NCI-H1105 treated with DMSO at 0.1 percent for 48 hours (cell line): ENCODE measurements at places on chromosomes 12 and 14.

- no peak for DNase-seq
Measured at GRCh38 chr12:45973526-45973925, 16.8 kb downstream of the SCAF11 start.

GRCh38 chr12:132251741-132252490, 77.5 kb downstream of the GALNT9 start:
- DNase-seq = no peak

- no peak for DNase-seq
Measured at GRCh38 chr12:100767950-100768349, 26.6 kb upstream of the ANO4 start.

- peak; percentile 42 for DNase-seq
Measured at GRCh38 chr12:88052686-88053085, 23.5 kb upstream of the C12orf50 start.

DNA sequence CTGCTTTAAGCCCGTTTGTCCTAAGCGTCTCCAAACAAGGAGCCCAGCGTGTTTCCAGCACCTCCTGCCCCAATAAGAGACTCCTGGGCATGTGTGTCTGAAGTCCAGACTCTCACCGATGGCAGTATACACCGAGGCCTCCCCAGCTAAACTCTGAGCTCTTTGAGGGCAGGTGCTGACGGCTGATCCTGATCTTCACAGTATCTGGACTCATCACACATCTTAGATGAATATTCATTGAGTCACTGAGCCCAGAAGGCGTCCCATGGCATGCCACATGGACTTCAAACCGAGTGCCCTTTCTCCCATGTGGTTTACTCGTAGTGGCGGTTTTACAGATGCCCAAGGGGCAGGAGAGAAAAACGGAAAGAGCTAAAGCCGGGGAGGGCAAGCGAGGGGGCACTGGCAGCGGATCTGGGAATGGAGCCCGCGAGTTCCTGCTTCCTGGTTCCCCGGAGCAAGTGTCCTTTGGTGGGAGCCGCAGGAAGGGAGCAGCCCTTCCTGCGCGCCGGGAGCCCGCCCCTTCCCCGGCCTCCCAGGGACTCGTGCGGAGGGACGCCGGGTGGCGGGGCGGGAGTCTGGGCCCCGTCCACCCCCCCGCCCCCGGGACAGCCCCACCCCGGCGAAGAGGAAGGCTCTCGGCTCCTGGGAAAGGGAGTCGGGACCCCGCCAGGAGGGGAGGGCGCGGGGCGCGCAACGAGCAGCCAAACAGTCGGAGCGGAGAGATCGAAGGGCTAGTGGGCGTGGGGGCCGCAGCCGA, 585 bp upstream of the TEAD4 start:
- DNase-seq = peak; percentile 48

DNA sequence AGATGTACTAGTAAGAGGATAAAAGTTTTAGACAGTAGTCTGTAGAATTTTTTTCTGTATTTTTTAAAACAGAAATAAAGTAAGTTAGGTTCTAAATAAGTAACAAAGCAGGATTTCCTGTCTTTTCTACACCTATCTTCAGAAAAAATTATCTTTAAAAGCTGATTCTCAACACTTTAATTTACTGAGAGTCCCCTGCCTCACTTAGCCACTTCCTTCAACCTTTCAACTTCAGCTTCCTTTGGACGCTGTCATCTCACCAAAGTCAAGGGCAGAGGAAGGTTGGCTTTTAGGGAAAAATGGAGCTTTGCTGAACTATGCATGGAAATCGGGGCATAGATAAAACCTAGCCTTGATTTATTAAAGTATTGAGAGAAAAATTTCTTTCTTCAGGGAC, 44.9 kb upstream of the CERS5 start:
- no peak for DNase-seq

DNA sequence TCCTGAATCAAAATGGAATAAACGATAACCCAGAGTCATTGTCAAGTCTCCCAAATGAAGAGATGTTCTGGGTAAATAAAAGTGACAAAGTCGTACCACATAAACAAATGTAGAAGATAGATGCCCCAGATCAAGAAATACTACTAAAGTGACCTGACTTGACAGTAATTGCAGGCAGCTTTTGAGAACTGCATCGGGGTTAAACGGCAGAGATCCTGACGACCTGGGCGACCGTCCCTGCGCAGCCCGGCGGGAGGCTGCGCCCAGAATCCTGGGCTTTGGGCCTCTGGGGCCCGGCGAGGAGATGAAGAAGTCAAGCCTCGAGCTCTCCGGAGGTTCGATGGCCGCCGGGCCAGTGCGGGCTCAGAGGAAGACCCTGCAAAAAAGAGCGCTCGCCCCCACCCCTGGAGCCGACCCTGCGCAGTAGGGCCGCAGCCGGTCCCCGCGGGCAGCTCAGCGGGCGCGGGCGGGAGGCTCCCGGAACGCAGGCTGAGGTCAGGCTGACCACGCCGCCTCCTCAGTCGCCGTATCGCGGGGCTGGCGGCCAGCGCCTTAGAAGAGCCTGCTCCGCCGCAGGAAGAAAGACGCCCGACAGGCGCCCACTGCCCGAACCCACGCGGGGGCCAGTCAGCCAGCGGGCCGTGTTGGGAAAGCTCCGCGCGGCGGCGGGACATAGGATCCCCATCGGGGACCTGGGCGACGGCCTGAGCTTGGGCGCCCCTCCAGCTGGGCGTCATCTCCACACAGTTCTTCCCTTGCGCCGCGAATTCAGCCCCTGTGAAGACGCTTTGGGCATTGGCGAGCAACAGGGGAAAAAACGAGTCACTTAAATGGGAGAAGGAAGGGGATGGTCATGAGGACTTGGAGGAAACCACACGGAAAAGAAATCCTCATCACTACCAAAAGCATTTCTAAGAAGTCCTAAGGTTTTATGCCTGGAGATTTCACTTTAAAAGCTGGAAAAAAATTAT, 16.0 kb downstream of the NKX2-1 start:
- DNase-seq = no peak

DNA sequence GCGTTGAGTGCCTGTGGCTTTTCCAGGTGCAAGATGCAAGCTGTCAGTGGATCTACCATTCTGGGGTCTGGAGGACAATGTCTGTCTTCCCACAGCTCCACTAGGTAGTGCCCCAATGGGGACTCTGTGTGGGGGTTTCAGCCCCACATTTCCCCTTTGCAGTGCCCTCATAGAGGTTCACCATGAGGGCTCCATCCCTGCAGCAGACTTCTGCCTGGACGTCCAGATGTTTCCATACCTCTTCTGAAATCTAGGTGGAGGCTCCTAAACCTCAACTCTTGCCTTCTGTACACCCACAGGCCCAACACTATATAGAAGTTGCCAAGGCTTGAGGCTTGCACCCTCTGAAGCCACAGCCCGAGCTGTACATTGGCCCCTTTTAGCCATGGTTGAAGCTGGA, 52.9 kb downstream of the PRKCH start:
- no peak for DNase-seq

GRCh38 chr12:48194799-48195201, 8.3 kb downstream of the OR10AD1 start:
- no peak for DNase-seq

DNA sequence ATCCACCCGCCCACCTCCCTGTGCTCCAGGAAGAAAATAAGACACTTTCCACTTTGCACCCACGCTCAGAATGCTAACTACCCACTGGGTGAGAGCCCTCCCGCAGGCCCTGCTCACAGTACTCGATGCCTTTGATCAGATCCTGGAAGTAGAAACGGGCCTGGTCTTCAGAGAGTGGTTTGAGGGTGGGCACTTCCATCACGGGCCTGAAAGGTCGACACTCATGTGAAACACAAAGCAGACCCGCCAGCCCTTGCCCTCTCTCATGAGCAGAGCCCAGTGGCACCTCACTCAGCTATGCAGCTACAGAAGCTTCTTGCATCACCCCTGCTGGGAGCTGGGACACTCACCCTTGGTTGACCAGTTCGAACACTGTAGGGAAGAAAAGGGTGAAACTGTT, 41.1 kb downstream of the CAMKK2 start:
- no peak for DNase-seq

DNA sequence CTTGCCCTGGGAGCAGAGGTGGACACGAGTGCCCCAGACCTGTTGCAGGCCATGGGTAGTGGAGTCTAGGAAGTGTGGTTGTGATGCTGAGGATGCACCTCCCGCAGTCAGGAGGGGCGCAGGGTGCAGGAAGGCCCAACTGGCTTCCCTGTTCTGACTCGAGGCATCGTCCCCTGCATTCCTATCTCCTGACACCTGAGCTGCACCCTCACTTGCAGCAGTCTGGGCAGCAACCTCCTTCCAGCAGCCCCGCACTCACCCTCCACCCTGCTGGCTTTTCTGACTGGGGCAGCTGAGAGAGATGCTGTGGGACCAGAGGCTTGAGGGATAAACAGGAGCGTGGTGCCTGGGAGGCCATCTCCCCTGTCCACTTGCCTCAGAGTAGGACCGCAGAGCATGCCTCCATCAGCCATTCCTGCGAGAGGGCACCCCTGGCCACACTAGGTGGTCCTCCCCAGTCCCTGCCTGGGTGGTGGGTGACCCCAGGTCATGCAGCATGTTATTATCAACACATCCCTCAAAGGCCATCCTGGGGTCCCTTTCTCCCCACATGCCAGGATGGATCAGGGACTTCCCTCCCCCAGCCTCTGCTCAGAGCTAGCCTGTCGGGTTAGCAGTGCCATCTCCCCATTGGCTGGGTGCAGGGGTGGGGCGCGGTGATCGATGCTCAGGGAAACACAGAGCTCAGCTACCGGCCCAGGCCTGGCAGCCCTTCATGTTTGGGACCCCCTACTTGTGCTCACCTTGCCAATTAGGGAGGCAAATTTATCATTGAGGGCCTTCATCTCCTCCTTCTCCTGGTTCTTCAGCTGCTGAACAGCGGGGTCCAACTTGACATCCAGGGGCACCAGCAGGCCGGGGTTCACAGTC, 719 bp downstream of the KRT80 start:
- no peak for DNase-seq

DNA sequence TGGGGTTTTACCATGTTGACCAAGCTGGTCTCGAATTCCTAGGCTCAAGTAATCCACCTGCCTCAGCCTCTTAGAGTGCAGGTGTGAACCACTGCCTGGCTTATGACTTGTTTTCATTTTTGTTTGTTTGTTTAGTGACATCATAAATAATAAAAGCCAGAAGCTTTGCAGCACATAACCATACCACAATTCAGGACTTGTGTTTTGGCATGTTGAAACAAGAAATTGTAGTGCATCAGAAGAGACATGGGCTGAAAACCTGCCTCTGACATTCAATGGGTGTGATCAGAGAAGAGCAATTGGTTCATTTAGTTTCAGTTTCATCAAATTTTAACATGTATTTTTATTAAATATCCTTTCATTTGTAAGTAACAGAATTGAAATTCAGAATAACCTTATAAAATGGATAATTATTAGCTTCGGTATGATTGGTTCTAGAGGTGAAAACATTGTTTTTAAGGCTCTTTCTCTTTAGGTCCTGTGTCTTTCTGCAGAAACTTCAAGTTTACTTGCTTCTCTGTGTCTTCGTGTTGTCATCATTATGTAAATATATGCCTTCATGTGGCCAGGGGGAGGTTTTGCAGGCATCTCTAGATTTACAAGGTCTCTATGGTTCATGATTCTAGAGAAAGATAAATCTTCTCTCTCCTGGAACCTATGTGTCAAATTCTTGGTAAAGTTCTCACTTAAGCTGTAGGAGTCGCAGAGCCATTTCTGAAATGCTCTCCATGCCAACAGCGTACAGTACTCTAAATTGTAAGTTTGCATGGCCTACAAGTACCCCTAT, 312.0 kb downstream of the KCNC2 start:
- peak; percentile 37 for DNase-seq

- no peak for DNase-seq
Measured at GRCh38 chr12:109640961-109641360, 67.4 kb downstream of the MVK start.

GRCh38 chr14:61347826-61348443, 26.6 kb downstream of the PRKCH start:
- DNase-seq = no peak

DNA sequence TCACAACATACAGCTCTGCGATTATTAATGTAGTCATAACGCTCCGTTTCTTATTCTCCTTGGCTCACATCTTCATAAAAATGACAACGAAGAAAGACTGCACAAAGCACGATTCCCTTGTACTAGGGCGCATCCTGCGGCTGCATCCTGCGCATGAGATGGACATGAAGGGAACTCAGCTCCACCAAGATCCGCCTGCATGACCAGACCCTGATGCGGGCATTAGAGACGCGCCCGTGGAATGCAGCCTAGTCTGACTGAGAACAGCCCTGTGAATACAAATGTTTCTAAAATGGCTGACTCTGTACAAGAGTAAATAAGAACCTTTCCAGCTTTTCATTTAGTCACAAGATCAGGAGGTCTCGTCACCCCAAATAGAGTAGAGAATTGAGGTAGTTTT, 422.2 kb downstream of the NOVA1 start:
- no peak for DNase-seq

DNA sequence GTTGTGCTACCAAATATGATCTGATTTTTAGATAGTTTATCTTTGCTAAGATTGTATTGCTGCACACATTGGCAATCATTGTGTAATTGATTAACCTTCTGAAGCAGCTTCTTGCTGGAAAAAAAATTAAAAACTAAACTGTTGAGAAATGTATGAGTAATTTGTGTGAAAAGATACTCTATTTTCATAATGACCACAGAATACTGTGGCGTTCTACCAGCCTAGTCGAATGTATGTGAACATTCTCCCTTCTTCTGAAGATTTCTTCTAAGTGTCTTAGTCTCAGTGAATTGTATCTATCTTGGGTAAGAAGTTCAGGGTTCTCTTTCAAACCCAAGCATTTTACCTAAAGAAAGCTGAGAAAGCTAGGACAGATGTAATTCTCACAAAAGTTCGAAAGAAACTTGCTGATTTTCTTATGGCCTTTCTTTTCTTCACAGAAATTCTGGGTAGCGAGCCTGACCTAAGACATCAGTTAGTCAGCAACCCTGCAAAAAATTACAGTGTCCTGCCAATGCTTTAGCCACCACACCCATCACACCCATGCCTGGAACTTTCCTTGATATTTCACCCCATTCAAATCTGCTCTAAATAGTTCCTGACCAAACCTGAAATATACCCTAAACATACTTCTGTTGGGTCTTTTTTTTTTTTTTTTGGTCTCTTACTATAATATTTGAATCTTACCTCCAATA, 27.1 kb upstream of the C12orf71 start:
- no peak for DNase-seq

DNA sequence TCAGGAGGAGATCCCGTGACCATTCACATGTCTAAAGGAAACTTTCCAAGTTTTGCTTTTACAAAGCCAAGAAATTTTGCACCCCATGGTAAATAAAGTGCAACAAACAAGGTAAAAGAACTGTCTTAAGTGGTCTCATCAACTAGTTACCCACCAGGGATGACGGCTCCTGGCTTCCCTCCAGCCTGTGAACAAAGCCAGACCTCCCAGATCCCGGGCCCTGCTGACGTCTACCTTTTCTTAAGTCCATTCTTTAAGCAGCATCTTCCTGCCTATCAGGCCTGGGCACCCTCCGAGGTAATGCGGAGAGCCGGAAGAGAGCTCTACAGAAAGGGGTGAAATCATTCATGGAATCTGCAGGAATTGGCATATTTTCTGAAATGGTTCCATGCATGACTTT, 58.0 kb upstream of the DAAM1 start:
- no peak for DNase-seq

DNA sequence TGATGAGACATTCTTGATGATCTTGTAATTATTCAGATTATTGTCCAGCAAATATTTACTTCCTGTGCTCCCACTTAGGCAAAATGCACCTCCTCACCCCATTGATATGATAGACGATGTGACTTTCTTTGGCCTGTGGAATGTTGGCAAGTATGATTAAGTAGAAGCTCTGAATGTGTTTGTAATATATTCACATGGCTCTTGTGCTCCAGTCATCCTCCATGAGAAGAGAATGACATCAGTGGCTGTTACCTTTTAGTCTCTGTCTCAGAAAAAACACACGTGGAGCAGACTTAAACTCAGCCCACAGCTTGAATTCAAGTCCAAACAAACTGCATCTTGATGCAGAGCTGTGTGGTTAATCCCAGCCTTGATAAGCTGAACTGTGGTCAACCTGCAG, 984.3 kb upstream of the FBXO33 start:
- no peak for DNase-seq
